Immature natural killer cell (primary cell): ENCODE measurements at places on chromosomes 2 and 18.

- DNase-seq = no peak
These were observed 186.6 kb downstream of the NRP2 start for GRCh38 chr2:205868773-205869333.

GRCh38 chr2:146477383-146477782, 1367.4 kb upstream of the ACVR2A start:
- DNase-seq = no peak

- no peak for DNase-seq
These were observed 22.2 kb upstream of the SLC16A14 start for GRCh38 chr2:230090967-230091366.

DNA sequence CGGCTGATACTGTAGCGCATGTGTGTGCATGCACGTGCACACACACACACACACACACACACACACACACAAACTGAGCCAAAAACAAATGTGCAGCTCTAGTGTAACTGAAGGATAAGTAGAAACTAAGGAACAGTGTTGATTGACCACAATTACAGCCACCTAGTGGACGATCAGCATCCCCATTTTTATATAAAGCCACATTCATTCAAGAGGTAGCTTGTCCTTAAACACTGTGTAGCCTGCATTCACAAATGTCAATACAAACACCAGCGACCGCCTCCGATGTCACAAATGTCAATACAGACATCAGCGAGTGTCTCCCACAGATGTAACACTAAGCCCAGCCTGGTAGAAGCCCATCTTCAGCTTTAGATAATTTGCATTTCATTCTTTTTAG, 167.4 kb downstream of the PTGR3 start:
- DNase-seq = no peak

- DNase-seq = no peak
These were observed 266.2 kb downstream of the CCDC102B start for GRCh38 chr18:69064063-69064462.

- peak; percentile 22 for DNase-seq
These were observed 62.4 kb downstream of the TXNL1 start for GRCh38 chr18:56575819-56576663.

DNA sequence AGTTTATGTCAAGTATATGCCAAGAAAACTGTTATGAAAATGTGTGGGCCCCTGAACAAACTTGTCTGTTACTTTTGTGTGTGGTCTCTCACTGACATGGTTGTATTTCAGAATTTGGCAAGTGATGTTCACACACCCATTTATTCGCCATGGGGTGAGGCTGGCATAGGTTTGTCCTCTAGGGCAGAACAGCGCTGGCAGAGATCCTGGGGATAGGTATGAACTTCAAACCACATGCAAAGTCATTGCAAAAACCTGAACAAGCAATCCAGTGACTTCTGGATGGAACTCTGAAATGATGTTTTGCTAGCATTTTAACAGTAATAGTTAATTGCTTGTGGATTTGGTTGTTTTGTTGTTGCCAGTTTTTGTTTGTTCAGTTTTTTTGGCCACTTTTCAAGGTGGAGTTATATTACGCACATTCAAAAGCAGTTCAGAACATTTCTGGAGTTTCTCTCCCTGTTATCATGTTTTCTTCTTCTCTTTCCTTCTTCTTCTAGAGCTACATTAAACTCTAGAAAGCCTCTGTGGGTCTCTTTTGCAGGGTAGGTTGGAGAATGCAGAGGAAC, 78.5 kb downstream of the MDH1 start:
- DNase-seq = no peak
